ENCODE measurements at places on chromosomes 11 and 22. TPM values are rescaled to one million over a fixed set of nuclear protein-coding genes. Genes with fewer than 3 reads are reported as not detected.

Gene TMEM126A
- total RNA-seq: 73.1 TPM

Gene OR8B2
- total RNA-seq: not detected

- H3K27ac ChIP-seq: no peak overlapping the region
- no peak for DNase-seq
- peaks cover 26% of the 10 kb centered on the region for H3K27me3 ChIP-seq
- no peak overlapping the region for H3K4me3 ChIP-seq
Observed at GRCh38 chr22:27153386-27153785, 496.0 kb downstream of the MIAT start.

- DNase-seq: no peak
- no peak overlapping the region for H3K4me3 ChIP-seq
Observed at GRCh38 chr11:304061-304506, 3.5 kb upstream of the IFITM2 start.

DNA sequence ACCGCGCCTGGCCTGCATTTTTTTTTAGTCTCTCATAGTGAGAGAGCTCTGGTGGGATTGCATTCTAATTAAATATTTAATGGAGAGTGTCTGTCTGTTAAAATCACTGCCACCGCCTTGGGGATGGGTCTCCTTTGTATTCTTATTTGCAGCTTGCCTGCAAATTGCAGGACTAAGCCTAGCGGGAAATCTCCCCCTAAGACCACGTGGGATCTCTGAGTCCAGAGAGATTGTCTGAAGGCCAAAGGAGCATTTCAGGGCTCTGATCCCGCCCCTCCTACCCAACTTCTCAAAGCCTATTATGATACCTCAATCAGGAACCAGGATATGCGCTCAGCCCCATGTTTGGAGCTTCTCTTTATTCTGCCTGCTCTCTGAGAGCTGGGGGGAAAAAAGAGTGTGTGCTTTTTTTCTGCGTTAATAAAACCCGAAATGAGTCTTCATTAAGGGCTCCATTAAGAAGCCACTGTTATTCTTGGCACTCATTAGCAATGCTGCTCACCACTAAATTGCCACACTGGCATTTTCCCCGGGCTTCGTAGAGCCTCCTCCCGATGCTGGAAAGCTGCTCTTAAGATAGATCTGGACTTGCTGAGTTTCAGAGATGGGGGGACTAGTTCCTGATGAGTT lies 92.9 kb upstream of the THY1 start:
- DNase-seq: no peak
- no peak overlapping the region for H3K4me3 ChIP-seq
- peaks cover 12% of the 10 kb centered on the region for H3K27me3 ChIP-seq
- H3K36me3 ChIP-seq: no peaks in the 10 kb centered on the region
- H3K4me1 ChIP-seq: no peaks in the 10 kb centered on the region

Gene LRRC74B
- not detected for total RNA-seq

GRCh38 chr22:30224161-30224857 lies 22.2 kb downstream of the LIF start:
- no peak for DNase-seq
- H3K4me1 ChIP-seq: no peaks in the 10 kb centered on the region
- no peak overlapping the region for H3K27ac ChIP-seq
- no peak overlapping the region for H3K4me3 ChIP-seq
- no peaks in the 10 kb centered on the region for H3K36me3 ChIP-seq
- H3K27me3 ChIP-seq: peaks cover 6% of the 10 kb centered on the region

Gene CSNK2A3
- total RNA-seq: 0.72 TPM

GRCh38 chr11:60874421-60875365 lies 7.4 kb downstream of the ZP1 start:
- H3K4me3 ChIP-seq: no peak overlapping the region
- H3K27ac ChIP-seq: no peak overlapping the region
- DNase-seq: no peak
- H3K4me1 ChIP-seq: peaks cover 19% of the 10 kb centered on the region
- peaks cover 2% of the 10 kb centered on the region for H3K36me3 ChIP-seq
- H3K27me3 ChIP-seq: no peaks in the 10 kb centered on the region

- H3K4me3 ChIP-seq: no peak overlapping the region
- peaks cover 10% of the 10 kb centered on the region for H3K27me3 ChIP-seq
- no peak for DNase-seq
- no peak overlapping the region for H3K27ac ChIP-seq
Observed at GRCh38 chr11:111309215-111309915, 11.0 kb downstream of the POU2AF3 start.

DNA sequence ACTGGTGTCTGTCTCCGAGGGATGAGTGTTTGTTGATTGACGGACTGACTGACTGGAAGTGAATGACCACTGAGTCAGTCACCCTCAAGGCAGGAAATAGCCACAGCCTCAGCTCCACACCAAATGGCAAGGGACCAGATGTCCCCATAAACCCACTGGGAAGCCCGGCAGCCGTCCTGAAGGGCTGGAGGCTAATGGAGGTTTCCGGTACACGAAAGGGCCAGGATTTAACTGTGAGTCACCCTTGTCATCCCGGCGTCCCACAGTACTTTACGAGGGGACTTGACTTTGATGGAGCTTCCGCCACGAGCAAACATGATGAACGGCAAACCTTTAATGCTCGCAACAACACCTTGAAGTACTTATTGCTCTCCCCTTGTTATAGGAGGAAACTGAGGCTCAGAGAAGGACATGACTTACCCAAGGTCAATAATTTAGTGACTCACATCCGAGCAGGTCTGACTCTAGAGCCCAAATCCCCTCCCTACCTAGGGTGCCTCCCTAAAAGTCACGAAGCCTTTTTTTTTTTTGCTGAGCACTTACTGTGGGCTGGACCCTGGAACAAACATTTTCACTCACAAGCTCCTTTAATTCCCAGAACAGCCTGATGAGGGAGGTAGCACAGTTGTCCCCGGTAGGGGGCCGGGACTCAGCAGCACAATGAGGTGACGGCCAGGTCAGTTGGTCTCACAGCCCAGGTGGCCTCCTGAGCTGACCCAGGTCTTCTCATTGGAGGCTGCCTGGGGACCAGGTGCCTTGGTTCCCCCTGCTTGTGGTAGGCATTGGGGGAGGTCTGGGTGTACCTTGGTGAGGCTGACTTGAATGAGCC lies 25.2 kb upstream of the GCAT start:
- H3K27ac ChIP-seq: no peak overlapping the region
- DNase-seq: no peak
- no peaks in the 10 kb centered on the region for H3K27me3 ChIP-seq
- no peak overlapping the region for H3K4me3 ChIP-seq
- no peaks in the 10 kb centered on the region for H3K36me3 ChIP-seq

Gene SCGB1D2
- total RNA-seq: 0.67 TPM

DNA sequence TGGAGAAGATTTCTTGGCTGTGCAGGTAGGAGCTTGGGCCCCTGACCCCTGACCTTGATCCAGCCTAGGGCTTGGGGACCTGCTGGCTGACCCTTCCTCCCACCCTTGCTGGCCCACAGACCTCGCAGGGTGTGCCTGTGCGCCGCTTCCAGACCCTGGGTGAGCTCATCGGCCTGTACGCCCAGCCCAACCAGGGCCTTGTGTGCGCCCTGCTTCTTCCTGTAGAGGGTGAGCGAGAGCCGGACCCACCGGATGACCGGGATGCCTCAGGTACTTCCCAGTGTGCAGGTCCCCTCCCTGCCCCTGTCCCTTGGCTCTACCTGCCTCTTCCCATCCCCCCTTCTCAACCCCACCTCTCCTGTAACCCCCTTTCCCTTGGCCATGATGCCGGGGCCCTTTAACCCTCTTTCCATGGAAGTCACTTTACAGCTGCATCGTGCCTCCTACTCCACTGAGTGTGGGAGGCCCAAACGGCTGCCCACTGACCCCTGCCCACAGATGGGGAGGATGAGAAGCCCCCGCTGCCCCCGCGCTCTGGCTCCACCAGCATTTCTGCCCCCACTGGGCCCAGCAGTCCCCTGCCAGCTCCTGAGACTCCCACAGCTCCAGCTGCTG lies 3.8 kb downstream of the INPPL1 start:
- DNase-seq: no peak
- H3K27me3 ChIP-seq: no peaks in the 10 kb centered on the region
- H3K4me3 ChIP-seq: no peak overlapping the region
- H3K4me1 ChIP-seq: peaks cover 11% of the 10 kb centered on the region

Gene FXYD6
- total RNA-seq: 35.0 TPM

Gene TTC36
- 0.59 TPM for total RNA-seq
